ENCODE measurements at places on chromosomes 4 and X.

GRCh38 chr4:6974138-6974848, 64.7 kb downstream of the TBC1D14 start:
- DNase-seq: peak; percentile 72

DNA sequence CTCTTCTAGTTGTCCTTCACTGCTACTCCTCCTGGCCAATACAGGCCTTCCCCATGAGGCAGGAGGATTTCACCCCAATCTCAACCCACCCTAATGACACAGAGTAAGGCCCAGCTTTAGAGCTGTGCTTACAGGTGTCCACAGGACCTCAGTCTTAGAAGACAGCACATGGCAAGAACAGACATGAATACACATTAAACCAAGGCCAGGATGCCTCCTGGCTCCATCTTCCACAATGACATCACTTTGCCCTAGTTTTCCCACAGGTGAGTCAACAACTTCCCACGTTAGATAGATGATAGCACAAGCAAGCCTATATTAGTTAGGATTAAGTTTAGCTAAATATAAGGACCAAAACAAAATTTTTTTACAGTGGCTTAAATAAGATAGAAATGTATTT, 63.8 kb upstream of the NOCT start:
- DNase-seq: no peak

DNA sequence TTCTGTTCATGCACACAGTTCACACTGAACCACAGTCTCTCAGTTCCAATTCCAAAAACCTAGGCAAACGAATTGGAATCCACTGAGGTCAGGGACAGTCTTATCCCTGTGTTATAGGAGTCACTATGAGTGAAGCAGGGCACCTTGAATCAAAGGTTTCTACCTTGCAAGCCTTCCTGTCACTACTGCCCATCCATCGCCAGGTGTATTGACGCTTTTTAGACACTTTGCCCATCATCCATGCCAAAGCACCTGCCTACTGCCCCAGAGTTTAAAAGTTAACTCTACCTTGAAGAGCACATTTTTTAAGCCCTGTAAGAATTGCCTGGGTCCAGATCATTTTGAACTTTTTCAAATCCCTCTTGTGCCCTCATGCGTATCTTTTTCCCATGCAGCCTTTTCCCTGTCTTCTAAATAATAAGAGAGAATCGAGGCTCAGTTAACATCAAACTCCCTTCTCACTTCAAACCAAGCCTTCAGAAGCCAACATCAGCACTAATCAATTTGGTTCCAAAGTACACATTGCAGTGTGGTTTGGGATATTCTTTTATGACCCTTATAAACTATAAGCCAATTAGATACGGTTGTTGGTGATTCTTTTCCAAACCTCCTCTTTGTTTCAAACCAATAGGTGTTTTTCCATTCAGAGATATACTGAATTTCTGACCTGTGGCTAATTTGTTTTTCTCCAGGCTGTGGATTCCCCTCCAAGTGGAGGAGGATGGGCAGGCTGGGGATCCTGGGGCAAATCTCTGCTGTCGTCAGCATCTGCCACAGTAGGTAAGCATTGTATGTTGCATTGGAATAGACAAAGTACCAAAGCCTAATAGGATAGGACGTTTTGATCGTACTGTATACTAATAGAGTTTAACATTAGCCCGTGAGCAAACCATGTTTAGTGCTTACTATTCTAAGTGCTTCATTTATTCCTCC, 23.7 kb downstream of the FAM114A1 start:
- DNase-seq: no peak

DNA sequence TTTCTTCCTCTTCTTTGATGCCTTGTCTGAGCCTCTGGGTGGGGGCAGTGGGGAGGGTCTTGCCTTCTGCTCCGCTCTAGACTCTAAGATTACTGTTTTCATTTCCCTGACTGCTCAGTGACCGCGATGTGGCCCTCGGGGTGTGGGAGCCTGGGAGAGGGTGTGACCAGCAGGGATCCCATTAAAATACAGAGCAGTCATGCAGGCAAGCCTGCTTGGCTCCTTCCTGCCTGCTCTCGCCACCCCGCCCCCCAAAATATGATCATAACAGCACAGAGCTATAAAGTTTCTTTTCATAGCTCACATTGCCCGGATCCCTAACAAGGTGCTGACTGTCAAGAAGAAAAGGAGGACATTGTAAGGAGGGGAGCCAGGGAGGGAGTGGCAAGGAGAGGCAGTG, 332.9 kb downstream of the RAB28 start:
- DNase-seq: no peak

DNA sequence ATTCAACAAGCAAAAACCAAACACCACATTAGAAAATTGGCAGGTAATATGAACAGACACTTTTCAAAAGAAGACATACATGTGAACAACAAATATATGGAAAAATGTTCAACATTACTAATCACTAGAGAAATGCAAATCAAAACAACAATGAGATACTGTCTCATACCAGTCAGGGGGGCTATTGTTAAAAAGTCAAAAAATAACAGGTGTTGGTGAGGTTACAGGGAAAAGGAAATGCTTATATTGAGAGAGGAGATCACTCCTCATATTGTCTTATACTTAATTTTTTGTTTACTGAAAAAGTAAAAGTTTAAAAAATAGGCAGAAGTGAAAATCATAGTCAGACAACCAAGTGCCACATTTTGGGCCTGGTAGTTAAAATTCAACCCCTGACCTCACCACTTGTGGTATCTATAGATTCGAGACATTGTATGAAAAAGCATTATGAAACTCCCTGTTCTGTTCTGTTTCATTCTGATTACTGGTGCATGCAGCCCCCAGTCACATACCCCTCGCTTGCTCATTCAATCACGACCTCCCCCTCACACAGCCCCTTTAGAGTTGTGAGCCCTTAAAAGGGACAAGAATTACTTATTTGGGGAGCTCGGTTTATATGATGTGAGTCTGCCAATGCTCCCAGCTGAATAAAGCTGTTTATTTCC, 153.7 kb upstream of the FGF16 start:
- no peak for DNase-seq

DNA sequence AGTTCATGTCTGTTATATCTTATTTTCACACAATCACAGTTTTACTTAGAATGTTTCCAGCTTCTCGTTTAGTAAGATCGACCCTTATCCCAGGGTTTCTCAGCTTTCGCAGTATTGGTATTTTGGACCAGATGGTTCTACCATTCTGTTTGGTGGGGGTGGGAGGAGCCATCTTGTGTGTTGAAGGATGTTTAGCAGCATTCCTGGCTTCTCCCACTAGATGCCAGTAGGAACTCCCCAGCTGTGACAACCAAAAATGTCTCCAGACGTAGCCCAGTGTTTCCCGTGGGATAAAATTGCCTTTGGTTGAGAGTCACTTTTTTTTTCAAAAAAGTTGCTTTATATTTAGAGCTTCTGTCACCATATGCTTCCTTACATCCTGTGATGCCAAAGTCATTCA, 90.9 kb upstream of the TLR2 start:
- DNase-seq: no peak

GRCh38 chrX:44914532-44915198, 41.7 kb downstream of the KDM6A start:
- DNase-seq: no peak

- DNase-seq: no peak
These were observed 42.9 kb downstream of the APOO start for GRCh38 chrX:23864742-23865326.

DNA sequence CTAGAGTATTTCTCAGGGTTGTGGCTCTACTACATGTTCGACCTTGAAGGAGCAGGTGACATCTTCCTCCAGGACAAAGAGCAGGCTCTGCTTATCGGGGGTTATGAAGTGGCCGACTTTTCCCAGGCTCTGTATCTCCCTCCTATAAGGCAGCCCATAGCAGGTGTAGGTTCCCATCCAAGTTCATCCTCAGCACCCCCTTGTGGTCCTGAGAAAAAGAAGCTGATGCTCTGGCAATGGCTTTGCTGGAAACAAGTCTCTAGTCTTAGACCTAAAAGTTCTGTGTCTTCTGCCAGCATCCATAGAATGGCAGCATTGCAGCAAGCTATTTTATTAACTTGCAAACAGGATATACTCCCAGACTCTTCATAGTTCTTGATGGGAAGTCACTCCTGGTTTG, 836.6 kb upstream of the PRKX start:
- DNase-seq: no peak

GRCh38 chr4:155603360-155603891, 63.2 kb upstream of the GUCY1A1 start:
- DNase-seq: no peak

- no peak for DNase-seq
These were observed 193.6 kb downstream of the COX7B2 start for GRCh38 chr4:46715468-46715867.

DNA sequence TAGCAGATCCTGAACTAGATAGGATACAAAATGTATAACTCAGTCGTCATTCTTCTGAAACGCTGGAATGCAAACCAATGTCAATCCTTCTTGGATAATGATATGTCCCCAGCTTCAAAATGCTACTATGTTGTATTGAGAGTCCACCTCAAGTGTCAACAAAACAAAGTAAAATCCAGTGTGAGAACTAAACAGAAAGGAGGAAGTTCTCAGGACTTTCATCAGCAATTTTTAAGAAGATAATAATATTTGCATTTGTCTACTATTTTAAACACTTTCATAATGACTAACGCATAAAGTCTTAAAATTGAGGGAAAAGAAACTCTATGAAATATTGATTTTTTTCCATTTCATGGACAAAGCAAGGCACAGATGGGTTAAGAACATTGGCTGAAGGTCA, 36.3 kb downstream of the SOD3 start:
- DNase-seq: no peak

GRCh38 chr4:139844057-139844456, 178.4 kb downstream of the MGST2 start:
- no peak for DNase-seq

DNA sequence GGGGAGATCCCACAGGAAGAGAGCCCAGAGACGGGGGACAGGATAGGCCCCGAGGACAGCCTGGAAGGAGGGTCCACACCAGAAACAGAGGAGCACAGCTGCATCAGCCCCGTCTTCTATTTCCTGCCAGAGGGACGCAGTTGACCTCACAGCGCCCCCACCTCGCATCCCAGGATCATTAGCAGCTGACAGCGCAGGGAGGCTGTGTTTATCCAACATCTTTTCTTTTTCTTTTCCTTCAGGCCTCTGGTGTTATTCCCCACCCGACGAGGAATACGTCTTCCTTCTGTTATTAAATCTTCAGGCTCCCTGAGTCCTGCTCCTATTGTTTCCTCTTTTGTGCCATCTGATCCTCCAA, 75.4 kb downstream of the DCHS2 start:
- DNase-seq: no peak

- no peak for DNase-seq
These were observed 36.0 kb downstream of the AWAT2 start for GRCh38 chrX:70013466-70014381.

- DNase-seq: no peak
These were observed 370.0 kb downstream of the FBXO8 start for GRCh38 chr4:173913496-173913895.

- no peak for DNase-seq
These were observed 141.9 kb downstream of the MAB21L2 start for GRCh38 chr4:150723727-150724411.

DNA sequence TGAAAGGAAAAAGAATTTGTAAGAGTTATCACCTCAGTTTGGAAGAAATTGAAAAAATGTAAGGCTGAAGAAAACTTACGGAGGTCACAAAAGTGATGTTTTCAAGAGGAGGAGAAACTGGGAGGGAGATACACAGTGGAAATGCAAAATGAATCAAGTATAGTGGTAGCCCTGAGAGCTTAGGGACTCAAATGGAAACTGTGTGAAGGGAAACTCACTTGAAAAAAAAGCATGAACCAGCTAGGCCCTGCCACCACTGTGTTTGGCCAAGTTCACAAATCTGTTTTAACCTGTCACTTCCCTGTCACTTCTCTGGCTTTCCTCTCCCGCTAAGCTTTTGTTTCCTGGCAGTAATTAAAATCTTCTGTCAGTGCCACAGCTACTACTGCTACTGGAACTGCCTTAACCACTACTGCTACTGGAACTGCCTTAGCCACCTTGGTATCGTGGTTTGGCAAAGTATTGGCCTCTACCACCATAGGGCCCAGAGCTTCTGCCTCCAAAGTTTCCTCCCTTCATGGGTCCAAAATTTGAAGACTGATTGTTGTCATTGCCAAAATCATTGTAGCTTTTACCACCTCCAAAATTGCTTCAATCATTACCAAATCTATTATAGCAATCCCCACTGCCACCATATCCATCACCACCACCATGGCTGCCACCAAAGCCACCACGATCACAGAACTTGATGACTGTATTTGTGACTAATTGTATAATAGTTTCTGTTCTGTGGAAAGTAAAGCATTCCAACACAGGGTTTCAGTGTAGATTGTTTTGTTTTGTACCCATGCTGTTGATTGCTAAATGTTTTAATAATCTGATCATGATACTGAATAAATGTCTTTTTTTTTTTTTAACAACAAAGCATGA, 41.5 kb downstream of the SMARCA5 start:
- DNase-seq: no peak

- DNase-seq: no peak
These were observed 130.2 kb downstream of the AMELX start for GRCh38 chrX:11423362-11423818.

- DNase-seq: no peak
These were observed 22.7 kb downstream of the FABP2 start for GRCh38 chr4:119299260-119299671.

GRCh38 chrX:155068165-155068564, 2.8 kb downstream of the CMC4 start:
- DNase-seq: no peak

- DNase-seq: peak; percentile 46
These were observed 1.5 kb upstream of the PAPSS1 start for GRCh38 chr4:107721436-107722100.

GRCh38 chr4:185936650-185937376, 124.8 kb upstream of the SORBS2 start:
- DNase-seq: no peak

Data from activated CD4-positive, alpha-beta T cell treated with anti-CD3 and anti-CD28 coated beads for 4 hours (primary cell).